Parietal lobe (tissue), 2 donors: ENCODE measurements at places on chromosomes 2 and 18. TPM values are rescaled to one million over a fixed set of nuclear protein-coding genes. Genes with fewer than 3 reads are reported as not detected.

NFATC1 gene
- 0.94 TPM for total RNA-seq

CD8B2 gene
- total RNA-seq = not detected

TMEM200C gene
- total RNA-seq = 12.8 TPM

DPY30 gene
- total RNA-seq = 60.4 TPM

RGPD4 gene
- total RNA-seq = not detected

RBM43 gene
- total RNA-seq = 1.6 TPM
